Activated CD4-positive, CD25-positive, alpha-beta regulatory T cell (primary cell): ENCODE measurements at places on chromosomes 4 and X.

GRCh38 chrX:24673424-24673823, 20.3 kb upstream of the POLA1 start:
- no peak for DNase-seq

DNA sequence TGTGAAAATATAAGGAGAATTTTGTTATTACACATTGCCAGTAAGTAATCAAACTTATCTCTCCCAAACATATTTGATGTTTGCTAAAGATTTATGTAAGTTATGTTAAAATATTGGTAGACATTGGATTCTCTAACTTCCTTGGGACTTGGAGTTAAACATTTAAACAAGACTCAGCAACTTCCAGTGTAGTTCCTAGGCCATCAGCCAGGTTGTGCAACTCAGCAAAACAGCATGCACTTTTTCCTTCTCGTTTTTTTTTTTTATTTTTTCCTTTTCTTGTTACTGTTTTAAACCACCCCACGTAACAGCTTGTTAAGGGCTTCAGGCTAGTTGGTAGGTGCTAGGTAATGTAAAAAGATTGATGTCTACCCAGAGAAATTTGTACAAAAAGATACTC, 510.4 kb downstream of the ANKRD50 start:
- no peak for DNase-seq

- DNase-seq, result no peak
Observed at GRCh38 chr4:174600391-174600790, 78.1 kb upstream of the HPGD start.

DNA sequence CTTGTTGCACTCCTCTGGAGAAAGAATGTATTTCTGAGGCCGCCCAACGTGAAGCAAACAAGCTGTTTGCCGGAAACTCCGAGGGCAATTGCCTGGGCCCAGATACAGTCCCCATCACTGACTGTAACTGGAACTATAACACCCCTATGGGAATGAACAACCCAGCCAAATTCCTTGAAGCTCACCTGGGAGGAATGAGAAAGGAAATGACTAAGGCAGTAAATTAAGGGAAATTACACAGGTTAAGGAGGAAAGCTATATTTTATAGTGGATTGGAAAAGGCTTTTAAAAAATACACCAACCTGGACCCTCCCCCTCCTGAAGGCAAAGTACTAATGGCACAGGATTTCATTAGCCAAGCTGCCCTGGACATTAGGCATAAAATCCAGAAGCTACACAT, 11.7 kb upstream of the HERC5 start:
- DNase-seq, result no peak

GRCh38 chr4:109462297-109462696, 28.7 kb downstream of the SEC24B start:
- no peak for DNase-seq

- no peak for DNase-seq
Observed at GRCh38 chr4:128220286-128221235, 67.1 kb downstream of the PGRMC2 start.

DNA sequence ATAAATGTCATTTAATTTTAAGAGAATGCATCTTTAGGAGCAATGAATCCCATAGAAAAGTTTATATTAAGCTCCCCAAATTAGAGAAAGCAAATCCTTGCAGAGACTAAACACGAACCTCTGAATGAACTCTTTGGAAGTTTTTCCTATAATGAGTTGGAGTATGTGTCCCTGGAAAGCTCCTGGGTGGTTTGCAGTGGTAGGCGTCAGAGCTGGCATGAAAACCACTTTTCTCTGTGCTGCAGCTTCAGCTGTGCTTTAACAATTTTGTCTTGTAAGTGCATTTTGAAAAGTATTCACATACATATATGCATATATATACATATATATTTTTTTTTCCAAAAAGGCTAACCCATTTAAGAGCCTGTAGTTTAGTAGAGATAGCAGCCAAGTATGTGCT, 148.7 kb upstream of the TBC1D9 start:
- DNase-seq, result no peak

- no peak for DNase-seq
Observed at GRCh38 chrX:130176354-130176776, 4.6 kb downstream of the RAB33A start.

GRCh38 chr4:76984788-76985211, 35.2 kb downstream of the SEPTIN11 start:
- DNase-seq, result no peak

GRCh38 chrX:10582215-10582733, 38.1 kb downstream of the MID1 start:
- DNase-seq, result no peak

DNA sequence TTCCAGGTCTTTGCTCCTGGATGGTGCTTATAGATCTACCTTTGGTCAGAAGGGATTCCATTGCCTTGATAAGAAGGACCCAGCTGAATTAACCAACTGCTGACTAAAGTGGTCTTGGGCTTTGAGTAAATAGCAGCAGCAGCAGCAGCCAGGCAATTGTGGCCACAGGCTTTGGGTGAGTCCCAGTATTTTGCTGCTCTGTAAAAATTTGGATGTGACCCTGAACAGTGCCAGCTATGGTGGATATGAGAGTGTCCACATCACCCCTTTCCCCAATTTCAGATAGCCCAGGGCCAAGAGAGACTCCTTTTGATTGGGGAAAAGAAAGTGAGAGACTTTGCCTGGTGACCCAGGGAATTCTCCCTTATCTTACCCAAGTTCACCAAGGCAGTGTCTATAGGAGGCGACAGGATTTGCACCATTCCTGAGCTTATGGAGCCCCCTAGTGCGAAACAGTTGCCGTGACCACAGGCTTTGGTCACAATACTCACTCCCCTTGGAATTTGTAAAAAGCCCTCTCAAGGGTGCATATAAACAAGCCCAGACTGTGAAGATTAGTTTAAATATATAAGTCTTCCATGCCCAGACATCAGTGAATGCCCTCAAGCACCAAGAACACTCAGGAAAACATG, 518.0 kb downstream of the TMA16 start:
- DNase-seq, result no peak

DNA sequence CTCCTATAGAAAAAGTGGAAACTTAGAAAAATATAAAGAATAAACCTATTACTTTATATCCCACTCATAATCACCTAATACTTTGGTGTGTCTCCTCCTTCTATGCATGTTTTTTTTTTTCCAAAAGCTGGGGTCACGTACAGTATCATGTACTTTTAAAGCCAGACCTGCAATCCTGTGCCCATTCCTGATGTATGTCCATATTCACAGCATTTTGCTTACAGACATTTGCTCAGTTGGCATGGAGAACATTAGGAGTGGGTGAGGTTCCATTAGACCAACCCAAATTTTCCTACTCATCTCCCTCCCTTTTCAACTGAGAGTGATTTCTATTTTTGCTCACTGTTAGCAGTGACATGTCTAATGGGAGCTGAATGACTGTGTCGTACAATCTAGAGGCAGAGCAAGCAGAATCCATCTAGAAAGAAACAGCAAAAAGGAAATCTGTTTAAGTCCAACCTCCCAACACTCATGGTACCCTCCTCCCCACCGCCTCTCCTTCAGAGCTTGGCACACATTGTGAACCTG, 195.6 kb upstream of the KLF3 start:
- DNase-seq, result no peak

- DNase-seq, result no peak
Observed at GRCh38 chr4:140057701-140058100, 96.3 kb downstream of the MAML3 start.

DNA sequence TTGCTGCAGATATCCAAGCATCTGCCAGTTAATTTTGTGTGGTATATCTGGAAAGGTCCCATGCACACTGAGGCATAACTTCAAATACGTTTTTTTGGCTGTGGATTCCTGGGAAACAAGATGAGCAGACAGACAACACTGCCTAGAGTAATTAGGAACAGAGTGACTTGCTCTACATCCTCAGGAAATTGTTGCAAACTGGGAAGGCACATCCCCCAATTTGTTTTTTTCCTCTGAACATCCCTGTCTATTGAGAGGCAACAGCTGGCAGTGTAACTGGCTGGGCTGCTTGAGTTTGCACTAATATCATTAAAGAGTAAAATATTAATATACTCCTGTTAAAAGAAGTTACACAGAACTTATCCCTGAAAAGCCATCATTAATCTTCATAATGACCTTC, 207.7 kb upstream of the SLIT2 start:
- DNase-seq, result no peak

- DNase-seq, result no peak
Observed at GRCh38 chr4:82754513-82755165, 44.0 kb downstream of the SCD5 start.

DNA sequence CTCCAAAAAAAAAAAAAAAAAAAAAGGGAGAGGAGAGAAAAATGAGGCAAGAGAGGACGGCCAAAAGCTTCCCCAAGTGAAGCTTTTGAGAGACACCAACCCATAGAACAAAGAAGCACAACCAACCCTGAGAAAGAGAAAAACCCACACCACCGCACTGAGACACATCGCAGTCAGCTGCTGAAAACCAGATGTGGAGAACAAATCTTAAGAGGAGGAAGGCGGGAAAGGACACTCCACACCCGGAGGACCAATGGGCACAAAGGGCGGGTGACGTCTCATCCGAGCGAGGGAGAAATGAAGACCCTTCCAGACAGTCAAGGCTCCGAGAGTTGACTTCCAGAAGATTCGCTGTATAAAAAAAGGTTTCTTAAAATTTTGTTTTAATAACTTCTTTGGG, 112.1 kb downstream of the AFAP1 start:
- no peak for DNase-seq

DNA sequence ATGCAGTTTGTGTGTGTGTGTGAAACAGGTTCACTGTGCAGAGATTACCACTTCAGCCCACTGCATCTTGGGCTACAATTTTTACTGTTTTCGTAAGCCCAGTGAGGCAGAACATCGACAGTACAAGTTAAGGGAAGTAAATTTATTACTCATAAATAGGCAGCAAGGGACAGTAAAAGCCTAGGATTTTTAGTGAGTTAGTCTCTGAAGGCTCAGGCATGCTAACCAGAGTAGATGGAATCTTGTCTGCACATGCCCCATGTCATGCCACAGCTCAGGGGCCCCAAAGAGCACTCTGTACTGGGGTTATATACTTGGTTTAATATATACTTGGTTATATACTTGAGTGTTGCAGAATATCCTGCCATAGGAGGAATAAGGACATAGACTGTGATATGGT, 825.7 kb downstream of the TECRL start:
- DNase-seq, result no peak

GRCh38 chrX:9279234-9279544, 185.7 kb upstream of the TBL1X start:
- DNase-seq, result no peak

- DNase-seq, result no peak
Observed at GRCh38 chr4:3467601-3468031, 4.5 kb downstream of the DOK7 start.

DNA sequence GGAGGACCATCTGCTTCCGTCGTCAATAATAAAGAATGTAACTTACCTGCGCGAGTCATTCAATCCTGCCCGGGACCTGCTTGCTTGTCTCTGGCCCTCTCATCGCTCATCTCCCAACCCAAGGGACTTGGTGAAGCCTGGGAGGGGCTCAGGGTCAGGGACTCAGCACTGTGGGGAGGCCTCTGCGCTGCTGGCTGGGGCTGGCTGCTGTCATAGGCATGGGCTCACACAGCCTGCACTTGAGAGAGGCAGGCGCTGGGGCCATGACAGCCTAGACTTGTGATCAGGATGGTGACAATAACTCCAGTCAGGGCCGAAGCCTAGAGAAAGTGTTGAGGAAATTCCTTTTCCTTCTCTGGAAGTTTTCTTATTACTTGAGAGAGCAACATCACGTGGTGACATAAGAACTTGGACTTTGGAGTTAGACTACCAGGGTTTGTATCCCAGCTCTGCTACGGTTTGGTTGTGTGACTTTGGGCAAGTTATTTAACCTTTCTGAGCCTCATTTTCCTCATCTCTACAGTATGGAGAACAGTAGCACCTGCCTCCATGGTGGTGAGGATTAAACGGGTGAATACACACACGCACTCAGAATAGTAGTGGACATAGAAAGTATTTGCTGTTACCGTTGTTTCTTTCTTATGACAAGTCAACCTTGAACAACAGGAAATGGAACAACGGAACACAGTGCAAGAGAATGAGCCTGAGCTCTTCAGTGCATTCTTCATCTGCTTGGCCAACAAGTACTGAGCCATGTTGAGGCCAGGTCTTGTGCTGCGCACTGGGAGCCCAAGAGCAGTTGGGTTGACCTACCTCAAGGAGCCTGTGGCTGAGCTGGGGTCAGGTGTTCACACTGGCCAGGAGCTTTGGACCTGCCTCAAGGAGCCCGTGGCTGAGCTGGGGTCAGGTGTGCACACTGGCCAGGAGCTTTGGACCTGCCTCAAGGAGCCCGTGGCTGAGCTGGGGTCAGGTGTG, 60.5 kb downstream of the TBC1D14 start:
- no peak for DNase-seq

- no peak for DNase-seq
Observed at GRCh38 chr4:147326591-147326990, 154.3 kb upstream of the EDNRA start.

DNA sequence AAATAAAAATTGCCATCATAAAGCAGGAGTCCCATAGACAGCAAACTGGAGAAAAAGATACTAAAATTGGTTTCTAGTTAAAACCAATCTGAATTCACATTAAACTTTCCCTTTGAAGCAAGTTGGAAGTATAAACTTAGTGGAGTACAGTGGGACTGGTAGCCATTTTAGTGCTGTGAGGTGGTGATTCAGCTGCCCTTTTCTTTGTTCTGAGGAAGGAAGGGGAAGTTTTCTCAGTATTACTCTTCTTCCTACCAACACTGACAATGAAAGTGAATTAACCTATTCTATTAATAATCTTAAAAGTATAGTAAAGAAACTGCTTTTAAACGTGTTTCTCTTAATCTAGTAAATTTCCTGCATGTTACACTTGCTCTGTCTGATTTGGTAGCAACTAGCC, 36.7 kb downstream of the SLC9A6 start:
- no peak for DNase-seq

DNA sequence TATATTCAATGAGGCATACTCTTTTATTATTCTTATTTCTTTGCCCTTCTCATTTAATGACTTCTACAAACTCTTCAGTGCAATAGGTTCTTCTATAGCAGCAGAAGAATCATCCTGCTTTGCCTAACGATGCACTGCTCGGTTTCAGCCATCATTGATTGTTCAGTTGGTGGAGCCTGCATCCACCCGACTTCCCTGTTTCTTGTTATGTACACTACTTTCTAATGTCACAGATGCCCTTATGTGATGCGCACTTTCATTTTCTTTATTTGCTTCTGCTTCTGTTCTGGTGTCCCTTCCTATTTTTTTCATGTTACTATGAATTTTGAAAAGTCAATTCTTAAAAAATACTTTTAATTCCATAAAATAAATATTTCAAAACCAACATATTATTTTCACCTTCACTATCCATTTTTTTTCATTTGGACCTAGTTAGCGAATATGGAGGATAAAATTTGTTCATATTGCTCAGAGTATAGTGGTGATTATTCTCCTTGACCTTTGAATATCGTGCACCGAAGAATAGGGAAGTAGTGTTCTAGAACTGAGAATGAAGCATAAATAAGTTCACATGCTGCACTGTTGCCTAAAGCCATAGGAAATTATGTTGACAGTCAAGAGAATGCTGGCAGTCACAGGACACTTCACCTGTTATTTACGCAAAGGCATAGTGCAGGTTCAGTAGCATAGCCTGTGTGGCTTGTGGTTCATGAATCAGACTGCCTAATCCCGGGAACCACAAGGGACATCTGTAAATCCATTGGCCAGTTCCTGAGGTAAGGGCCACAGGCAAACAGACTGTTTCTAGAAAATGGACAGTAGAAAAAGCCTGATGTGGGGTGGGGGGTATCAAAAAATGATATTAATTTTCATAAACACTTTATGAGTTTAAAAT, 21.3 kb upstream of the SFRP2 start:
- DNase-seq, result no peak

- DNase-seq, result no peak
Observed at GRCh38 chrX:9651737-9652136, 113.9 kb downstream of the GPR143 start.
